Stimulated activated CD4-positive, alpha-beta T cell treated with anti-CD3 and anti-CD28 coated beads, Interleukin-2, amount 100 ng/mL, for 4 hours (primary cell): ENCODE measurements at places on chromosomes 16 and 17.

GRCh38 chr16:84600343-84601229 lies 17.3 kb downstream of the COTL1 start:
- DNase-seq: no peak

- DNase-seq: no peak
These were observed 1025.2 kb upstream of the GOT2 start for GRCh38 chr16:59759296-59759695.

DNA sequence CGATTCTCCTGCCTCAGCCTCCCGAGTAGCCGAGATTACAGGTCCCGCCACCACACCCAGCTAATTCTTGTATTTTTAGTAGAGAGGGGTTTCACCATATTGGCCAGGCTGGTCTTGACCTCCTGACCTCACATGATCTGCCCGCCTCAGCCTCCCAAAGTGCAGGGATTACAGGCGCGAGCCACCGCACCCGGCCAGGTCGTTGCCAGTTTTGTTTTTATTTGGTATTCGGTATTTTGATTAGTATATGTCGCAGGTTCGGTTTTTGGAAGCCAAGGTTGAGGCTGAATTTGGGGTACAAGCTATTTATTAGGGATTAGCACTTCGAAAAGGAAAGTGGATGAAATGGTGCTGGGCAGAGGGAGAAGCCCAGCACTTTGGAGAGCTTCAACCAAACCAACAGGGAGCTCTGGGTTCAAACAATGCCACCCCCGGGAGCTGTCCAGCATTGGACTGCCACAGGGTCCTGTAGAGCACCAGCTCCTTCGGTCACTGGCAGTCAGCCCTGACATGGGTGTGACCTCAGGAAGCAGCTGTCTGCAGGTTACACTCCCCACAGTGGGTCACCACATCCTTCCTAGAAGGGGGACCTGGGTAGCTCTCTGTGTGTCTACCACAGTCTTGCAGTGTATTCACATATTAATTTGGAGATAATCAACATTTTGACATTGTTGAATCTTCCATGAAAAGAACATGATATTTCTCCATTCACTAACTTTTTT lies 1.5 kb upstream of the CLEC10A start:
- no peak for DNase-seq

GRCh38 chr17:57721967-57722703 lies 23.0 kb downstream of the CCDC182 start:
- no peak for DNase-seq

DNA sequence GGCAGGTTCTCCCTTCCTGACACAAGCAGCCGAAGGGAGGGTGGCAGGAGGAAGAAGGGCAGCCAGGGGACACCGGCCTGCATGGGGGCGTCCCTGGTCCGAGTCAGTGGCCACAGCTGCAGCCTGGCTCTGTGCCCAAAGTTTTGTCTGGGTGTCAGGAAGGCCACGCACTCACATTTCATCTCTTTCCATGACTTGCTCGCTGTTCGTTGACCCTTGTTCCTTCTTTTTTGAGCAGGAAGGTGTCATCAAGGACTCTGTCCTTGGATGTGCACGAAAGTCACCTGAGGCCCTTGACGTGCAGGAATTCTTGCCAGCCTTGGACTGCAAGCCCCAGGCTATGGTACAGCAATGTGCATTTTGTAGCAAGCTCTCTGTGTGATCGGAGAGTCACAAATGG lies 93.3 kb downstream of the TNFRSF13B start:
- no peak for DNase-seq

DNA sequence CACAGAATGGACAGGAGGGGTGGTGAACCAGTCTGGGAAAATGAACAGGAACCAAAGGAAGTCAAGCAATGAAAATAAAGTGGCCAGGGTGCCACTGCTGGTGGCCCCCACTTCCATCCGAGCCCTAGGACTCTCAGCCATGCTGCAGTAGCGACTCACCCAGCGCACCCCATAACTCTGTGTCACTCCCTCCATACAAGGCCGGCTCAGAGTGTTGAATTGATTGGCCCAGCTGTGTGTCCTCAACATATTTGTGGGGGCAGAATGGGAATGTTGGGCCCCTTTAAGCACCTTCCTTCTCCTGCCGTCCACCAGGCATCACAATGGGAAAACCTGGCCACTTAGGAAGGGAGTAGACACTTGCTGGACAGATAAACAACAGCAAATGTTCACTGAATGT lies 169.0 kb upstream of the SDK2 start:
- DNase-seq: no peak
